Left lung (tissue), 14 donors: ENCODE measurements at places on chromosomes 12 and 14. TPM values are rescaled to one million over a fixed set of nuclear protein-coding genes. Genes with fewer than 3 reads are reported as not detected.

The STYK1 gene
- 0.47 TPM for polyA plus RNA-seq

The OR4N5 gene
- polyA plus RNA-seq, result not detected

The MEG3 gene
- 340 TPM for polyA plus RNA-seq

The PPFIA2 gene
- 3.4 TPM for polyA plus RNA-seq
